ENCODE measurements at places on chromosomes 12 and 14.
A peak's percentile ranks its signal among the peaks of the same experiment; 100 is the strongest.

DNA sequence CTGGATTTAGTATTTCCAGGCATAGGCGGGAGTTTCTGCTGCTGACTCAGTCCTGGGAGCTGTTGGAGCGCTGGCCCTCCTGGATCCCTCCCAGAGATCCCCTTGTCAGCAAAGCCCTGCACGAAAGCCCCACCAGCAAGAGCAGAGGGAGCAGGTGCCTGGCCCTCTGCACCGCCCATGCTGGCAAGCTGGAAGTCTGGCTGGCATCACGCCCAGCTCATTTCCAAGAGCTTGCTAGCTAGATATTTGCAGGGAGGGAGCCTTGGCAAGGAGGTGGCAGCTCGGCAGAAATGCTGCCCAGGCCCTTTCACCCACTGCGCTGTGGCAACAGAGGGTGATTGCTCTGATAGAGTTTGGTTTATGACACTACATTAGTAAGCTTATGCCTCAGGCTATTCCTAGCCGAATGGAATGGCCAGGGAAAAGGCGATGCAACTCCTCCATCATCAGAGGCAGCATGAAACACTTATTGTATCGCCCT, 193.9 kb downstream of the EMP1 start:
- no peak for DNase-seq

GRCh38 chr14:104450811-104451401, 128.7 kb upstream of the C14orf180 start:
- DNase-seq = no peak

DNA sequence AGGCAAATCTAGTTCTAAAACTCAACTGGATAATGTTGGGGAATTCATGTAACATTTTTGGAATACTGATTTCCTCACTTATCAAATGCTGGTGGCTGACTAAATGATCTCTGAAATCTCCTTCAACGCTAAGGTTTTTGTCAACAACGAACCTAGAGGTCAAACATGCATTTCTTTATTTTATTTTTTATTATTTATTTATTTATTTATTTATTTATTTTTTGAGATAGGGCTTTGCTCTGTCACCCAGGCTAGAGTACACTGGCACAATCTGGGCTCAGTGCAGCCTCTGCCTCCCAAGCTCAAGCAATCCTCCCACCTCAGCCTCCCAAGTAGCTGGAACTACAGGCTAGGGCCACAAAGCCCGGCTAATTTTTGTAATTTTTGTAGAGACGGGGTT, 64.5 kb downstream of the DUSP16 start:
- DNase-seq = no peak

DNA sequence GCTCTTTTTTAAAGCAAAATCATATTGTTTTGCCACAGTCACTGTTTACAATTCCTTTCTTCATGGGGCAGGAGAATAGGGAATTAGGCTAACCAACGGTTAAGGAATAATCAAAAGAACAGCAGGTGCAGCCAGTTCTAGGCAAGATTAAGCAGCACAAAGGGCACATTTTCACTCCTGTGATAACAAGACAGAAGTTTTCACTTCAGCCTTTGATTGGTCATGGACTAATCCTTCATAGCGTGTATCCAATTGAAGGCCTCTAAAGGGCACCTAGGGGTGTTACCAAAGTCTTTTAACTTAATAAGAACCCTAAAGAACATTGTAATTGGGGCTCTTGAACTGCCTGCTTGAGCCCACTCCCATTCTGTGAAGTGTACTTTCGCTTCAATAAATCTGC, 206.9 kb upstream of the AMIGO2 start:
- DNase-seq = no peak

DNA sequence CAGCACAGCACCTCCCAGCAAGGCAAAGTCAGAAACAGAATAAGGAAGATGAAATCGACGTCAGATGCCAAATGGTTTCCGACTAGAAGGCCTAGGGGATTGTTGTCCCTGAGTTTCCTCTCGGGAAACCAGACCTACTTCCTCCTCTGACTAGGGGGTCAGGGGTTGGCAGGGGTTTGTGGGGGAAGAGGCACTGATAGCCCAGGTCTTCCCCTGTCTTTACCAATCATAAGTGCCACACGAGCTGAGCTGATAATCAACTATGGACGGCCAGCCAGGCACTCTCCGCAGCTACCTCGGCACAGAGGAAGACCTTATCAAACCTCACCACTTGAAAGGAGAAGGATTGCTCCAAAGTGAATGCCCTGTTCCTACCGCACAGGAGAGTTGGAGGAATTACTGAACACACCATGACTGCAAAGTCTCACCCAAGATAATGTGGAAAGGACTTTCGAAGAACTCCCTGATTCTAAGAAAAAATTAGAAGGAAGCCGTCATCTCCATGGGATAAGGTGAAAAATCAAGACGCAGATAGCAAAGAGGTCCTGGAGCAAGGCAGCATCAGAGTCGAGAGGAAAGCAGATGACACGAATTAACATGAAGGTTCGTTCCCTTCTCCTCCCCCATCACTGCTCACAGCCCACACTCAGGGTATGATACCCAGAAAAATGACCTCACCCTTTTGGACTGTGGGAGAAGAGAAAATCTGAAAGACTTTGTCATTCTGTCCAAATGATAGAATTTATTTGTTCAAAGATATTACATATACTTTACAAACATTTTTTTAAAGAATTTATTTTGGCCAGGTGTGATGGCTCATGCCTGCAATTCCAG, 77.7 kb upstream of the MED13L start:
- DNase-seq = no peak

GRCh38 chr12:103586132-103586531, 941 bp upstream of the STAB2 start:
- DNase-seq = no peak

GRCh38 chr12:12613344-12613743, 1.7 kb downstream of the CREBL2 start:
- no peak for DNase-seq

- DNase-seq = peak; percentile 53
Observed at GRCh38 chr12:118055144-118055557, 5.8 kb downstream of the WSB2 start.

DNA sequence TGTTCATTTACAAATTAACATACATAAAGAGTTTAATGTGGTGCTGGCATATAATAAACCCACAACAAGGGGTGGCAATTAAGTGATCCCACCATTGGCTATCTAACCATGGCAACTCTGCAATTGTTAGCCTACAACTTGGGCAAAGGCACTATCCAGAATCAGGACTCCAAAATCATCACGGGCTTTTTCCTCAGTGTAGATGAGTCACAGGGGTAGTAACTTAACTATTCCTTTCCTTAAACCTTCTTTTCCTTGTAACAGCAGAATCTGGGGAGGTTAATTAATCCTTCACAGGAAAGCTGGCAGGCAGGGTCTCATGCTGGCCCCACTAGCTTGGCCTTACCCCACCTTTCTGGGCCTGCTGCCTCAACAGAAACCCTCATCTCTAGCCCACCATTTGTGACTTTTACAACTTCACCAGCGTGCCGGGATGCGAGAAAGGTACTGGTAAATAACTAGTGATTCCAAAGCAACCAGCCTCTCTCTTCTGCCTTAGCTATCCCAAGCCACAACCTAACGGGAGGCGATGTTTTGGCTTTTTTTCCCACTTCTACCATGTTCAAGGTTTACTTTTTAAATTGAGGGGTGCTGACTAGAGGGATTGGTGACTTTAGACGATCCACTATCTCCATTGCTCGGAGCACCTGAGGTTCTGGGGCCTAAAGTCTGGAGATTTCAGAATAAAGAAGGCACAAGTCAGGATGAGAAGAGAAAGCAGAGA, 744 bp downstream of the ATP5MC2 start:
- DNase-seq = no peak

DNA sequence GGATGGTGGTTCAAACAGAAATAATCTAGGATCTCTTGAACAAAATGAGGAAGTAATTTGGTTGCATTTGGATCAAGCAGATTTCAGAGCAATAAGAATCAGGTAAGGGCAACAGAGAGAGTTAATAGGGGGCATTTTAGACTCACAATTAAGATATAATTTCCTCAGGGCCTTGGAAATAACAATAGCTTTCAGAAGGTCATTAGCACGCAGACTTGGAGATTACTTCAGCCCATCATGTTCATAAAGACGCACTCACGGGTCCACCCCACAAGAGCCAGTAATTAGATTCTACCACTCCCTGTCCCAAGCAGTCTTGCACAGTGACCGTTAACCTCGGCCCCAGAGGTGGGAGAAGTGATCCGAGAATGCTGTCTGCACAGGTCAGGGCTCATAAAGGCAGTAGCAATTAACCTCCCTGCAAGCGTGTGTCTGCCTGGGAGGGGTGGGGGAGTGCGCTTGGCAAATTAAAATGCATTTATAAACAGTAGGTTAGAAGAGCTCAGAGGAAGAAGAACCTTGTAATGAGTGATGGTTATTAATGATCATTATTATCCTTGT, 125.7 kb upstream of the CCDC196 start:
- no peak for DNase-seq

- DNase-seq = no peak
Observed at GRCh38 chr12:48459259-48459658, 13.1 kb upstream of the ANP32D start.

- no peak for DNase-seq
Observed at GRCh38 chr12:92331383-92331782, 185.7 kb upstream of the BTG1 start.

GRCh38 chr12:96326628-96327227, 73.5 kb downstream of the CDK17 start:
- DNase-seq = no peak

DNA sequence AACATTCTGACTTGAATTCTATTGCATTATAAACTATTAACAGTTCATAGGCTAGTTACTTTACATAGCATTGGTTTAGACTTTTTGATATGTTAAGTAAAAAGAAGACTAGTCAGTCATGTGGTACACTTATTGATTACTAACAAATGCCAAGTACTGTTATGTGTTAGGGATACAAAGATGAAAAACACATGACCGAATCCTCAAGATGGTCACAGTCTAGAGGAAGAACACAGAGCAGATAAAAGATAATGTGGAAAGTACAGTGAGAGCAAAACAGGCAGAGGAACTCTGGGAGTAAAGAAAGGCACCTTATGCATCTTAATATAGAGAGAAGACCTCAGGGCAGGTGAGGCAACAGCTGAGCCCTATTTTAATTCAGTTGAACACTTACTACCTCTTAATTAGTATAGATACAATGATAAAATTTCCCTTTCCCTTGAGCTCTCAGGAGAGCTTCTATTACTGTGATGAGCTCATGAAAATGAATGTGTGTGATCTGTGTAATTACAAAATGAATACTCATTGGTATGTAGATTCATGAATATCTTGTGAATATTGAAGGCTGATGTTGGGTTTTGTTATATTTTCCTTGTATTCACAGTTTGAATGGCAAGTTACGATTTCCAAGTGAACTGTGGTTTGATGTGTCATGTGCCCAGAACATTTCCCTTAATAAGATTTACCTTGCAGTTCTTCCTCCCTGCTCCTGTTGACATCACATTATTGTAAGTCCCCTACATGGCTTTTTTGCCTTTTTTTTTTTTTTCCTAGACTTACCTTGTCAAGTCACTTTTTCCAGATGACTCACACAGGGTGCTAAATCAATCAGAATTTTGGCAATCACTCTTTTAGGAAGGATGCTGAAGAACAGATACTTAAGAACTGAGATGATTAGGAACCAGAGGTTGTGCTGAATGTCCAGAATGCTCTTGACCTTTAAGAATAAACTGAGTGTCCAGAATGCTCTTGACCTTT, 29.5 kb upstream of the MSRB3 start:
- DNase-seq = no peak

DNA sequence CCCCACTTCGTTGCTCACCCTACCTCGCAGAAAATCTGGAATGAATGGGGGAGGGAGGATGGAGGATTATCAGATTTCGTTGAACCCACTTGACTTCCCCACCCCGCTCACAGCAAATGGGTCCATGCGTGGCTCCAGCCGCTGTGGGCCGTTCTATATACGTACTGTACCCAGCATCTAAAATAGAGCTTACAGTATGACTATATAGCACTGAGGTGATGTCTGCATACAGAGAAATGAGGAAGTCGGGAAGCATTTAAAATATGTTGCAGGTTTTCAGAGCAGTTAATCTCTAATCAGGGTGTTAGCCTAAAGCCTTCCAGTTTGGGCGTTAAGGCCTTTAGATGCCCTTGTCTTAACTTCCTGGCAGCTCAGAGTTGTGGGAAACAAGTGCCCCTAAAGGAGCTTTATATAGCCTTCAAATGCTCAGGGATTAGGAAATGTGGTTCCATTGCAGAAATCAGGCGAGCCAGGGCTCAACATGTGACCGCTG, 1.4 kb downstream of the BICDL1 start:
- DNase-seq = no peak

DNA sequence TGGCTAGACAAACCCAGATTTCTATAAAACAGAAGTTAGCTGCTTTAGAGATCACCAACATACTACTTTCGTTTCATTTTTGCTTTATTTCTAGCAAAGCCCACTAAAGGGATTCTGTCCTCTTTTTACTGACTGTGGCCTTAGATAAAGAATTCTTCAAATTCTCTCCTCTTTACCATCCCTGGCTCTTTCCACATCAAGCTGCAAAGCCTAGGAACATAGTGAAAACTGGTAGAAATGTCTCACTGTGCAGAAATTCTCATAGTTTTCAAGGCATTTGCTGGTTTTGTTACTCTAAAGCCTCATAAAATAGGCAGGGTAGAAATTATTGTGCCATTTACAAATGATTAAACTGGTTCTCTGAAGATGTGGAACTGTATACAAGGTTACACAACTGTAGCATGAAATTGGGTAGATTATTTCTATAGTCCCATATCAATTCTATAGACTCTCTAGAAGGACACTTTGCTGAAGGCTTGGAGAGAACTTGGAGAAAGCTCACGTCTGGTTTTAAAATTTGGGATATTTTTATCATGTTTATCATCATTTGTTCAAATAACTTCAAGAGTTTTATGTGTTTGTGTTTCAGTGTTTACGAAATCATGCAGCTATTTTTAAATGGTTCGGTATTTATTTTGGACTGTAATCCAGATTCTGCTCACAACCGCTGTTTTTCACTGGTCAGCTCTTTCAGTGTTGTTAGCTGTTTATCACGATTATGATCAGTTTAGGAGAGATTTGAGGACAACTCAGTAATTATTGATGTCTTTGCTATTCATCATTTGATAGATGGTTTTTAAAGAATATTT, 36.7 kb upstream of the CSRP2 start:
- DNase-seq = no peak

DNA sequence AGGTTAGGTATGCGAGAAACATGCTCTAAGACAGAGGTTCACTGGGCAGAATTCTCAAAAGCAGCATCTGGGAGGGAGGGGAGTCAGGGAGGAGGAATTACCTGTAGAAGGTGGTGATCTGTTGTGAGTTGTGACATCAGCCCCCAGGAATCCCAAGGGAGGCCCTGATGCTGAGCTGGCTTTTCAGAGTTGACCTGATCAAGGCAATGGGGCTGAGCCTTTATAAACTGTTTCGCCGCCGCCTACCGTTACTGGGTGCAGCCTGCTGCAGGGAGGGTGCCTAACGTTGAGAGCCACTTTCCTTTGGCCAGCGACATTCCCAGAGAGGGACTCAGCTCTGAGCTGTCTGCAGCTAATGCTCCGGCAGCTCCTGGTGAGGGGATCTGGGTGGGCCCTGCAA, 257.9 kb upstream of the TMEM132C start:
- DNase-seq = no peak

DNA sequence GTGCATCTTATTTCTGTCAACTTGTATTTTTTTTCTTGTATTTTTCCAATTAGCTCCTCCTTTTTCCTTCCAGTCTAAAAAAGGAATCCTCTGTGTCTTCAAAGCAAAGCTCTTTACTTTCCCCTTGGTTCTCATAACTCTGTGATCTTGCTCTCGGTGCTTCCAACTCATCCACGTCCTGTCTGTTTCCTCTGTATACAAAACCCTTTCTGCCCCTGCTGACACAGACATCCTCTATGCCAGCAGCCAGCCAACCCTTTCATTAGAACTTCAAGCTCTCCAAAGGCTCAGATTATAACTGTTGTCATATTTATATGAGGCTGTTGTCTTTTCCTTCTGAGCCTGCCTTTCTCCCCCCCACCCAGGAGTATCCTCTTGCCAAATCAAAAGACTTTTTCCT, 32.4 kb downstream of the OAS2 start:
- DNase-seq = no peak

All from stimulated activated CD8-positive, alpha-beta memory T cell treated with anti-CD3 and anti-CD28 coated beads, Interleukin-4, amount 100 ng/mL, for 24 hours (primary cell).